Endothelial cell (in vitro differentiated cells): ENCODE measurements at places on chromosomes 13 and 19. TPM values are rescaled to one million over a fixed set of nuclear protein-coding genes. Genes with fewer than 3 reads are reported as not detected.

GRCh38 chr13:99264051-99264450 lies 5.9 kb upstream of the GPR18 start:
- peaks cover 5% of the 10 kb centered on the region for H3K36me3 ChIP-seq
- peaks cover 2% of the 10 kb centered on the region for H3K27me3 ChIP-seq
- H3K4me1 ChIP-seq = peaks cover 32% of the 10 kb centered on the region
- peak overlapping the region; percentile 5 for H3K27ac ChIP-seq
- H3K4me3 ChIP-seq = no peak overlapping the region

- DNase-seq = no peak
- H3K4me1 ChIP-seq = peaks cover 14% of the 10 kb centered on the region
- peaks cover 7% of the 10 kb centered on the region for H3K27me3 ChIP-seq
- H3K27ac ChIP-seq = no peak overlapping the region
- no peaks in the 10 kb centered on the region for H3K36me3 ChIP-seq
Observed at GRCh38 chr19:32201636-32202051, 143.8 kb upstream of the ZNF507 start.

DNA sequence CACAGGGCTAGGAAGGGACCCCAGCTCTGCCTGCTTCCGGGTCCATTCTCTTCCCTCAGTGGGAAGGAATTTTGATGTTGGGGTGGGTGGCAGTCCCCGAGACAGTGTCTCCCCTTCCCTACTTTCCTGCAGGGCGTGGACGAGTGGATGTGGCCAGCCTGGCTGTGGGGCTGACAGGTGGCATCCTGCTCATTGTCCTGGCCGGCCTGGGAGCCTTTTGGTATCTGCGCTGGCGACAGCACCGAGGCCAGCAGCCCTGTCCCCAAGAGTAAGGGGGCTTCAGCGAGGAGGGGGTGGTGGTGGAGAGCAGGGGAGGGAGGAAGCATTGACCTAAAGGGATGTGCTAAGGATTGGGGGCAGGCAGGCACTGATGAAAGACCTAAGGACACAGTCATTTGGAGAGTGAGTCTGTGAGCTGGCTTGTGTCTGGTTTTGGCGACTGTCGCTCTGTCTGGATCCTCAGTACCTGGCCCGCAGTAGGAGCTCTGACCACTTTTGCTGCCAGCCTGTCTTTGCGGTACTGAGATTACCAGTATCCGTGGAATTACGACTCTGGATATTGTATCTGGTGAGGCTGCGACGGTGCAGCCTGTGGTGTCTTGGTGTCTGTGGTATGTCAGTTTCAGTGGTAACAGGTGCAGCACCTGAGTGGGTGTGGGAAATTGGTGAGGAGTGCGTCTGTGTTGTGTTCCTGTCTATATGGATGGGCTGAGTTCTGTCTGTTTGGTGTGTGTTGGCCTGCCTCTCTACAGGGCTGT lies 2.4 kb upstream of the PRR12 start:
- DNase-seq = no peak
- peaks cover 3% of the 10 kb centered on the region for H3K36me3 ChIP-seq
- H3K4me3 ChIP-seq = peak overlapping the region; percentile 57
- H3K27ac ChIP-seq = no peak overlapping the region
- H3K4me1 ChIP-seq = peaks cover 15% of the 10 kb centered on the region

DNA sequence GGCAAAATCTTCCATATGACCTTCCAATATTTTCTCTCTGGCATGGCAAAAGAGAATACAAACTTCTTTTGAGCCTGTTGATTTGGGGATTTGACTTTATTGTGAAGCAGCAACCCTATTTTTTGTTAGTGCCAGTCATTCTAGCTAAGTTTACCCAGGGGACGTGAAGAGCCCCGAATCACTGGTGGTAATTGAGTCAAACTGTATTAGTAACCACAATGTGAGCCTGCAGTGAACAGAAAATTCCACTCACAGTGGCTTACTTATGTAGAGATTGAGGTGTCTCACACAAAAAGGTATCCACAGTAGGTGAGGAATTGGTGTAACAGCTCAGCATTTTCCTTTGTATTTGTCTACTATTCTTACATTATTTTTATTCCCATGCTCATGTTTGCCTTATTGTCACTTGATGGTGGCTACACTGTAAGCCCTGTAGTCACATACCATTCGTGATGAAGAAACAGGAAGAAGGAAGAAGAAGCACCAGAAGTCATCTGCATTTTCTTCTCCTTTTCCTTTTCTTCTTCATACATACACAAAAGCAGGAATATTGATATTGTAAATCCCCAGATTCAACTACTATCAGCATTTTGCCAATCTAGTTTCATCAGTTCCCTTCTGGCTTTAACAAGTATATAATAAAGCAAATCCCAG lies 33.3 kb upstream of the MYCBP2 start:
- no peaks in the 10 kb centered on the region for H3K36me3 ChIP-seq
- H3K27me3 ChIP-seq = no peaks in the 10 kb centered on the region
- H3K4me3 ChIP-seq = no peak overlapping the region

Gene HSPB6
- not detected for total RNA-seq

Gene GPR4
- 13.5 TPM for total RNA-seq

Gene FAM216B
- total RNA-seq = not detected

Gene TMEM145
- 3.9 TPM for total RNA-seq

Gene TMEM150B
- not detected for total RNA-seq

Gene VAV1
- total RNA-seq = not detected
